Activated T-cell treated with anti-CD3 and anti-CD28 coated beads for 4 hours (primary cell): ENCODE measurements at places on chromosomes 4 and X.

DNA sequence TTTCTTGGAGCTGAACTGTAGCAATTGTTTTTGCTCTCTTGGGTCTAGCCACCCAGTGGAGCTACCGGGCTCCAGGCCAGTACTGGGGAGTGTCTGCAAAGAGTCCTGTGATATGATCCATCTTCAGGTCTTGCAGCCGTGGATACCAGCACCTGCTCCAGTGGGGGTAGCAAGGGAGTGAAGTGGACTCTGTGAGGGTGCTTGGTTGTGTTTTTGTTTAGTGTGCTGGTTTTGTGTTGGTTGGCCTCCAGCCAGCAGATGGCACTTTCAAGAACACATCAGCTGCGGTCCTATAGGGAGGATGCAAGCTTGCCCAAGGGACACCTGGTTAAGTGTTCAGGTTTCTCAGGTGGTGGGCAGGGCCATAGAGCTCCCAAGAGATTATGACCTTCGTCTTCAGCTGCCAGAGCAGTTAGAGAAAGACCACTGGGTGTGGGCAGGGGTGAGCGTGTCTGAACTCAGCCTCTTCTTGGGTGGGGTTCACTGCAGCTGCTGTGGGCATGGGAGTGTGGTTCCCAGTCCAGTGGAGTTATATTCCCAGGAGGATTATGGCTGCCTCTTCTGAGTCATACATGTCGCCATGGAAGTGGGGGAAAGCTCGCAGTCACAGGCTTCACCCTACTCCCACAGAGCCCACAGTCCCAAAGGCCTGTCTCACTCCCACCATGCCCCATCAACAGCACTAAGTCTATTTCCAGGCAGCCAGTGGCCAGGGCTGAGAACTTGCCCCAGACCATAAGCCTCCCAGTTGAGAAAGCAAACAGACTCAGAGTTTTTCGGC, 811.6 kb downstream of the GLUD2 start:
- DNase-seq = no peak

- DNase-seq = no peak
Measured at GRCh38 chr4:16029262-16029661, 54.6 kb downstream of the PROM1 start.

GRCh38 chrX:118723376-118723775, 4.0 kb upstream of the IL13RA1 start:
- no peak for DNase-seq

- no peak for DNase-seq
Measured at GRCh38 chrX:8846266-8846665, 45.1 kb upstream of the FAM9A start.

DNA sequence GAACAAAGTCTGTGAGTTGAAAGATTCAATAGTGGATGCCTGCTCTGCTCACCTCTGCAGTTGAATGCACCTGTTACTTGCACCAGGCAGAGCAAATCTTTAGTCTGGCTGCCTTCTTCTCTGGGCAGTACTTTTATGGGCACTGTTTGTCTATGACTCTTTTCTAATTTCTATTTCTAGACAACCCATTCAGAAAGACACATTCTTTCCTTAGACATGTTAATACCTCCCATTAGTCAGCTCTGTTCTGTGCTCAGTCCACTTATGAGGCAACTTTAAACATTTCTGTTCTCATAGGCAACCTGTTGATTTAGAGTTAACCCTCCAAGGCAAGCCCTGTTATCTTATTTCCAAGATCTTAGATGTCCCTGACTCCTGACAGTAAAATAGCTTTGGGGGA, 108.9 kb downstream of the SYNPO2 start:
- no peak for DNase-seq

DNA sequence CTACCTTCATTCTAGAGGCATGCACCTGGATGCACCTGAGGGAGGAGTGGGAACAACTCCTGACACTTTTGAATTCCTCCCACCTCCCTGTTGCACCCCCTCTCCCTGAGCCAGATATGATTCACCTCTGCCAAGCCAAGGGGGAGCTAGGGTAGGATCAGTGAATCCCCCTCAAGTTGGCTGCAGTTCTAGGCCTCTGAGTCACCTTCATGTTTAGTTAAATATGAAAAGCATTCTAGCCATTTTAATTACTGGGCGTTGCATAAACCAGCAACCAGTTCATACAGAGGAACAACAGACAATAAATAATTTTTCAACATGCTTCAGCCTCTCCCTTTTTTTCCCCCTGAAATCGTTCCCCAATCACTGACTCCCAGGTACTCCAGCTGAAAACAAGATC, 1440.2 kb downstream of the ADGRL3 start:
- DNase-seq = no peak

- no peak for DNase-seq
Measured at GRCh38 chrX:141791856-141792255, 46.3 kb upstream of the MAGEC3 start.

- DNase-seq = no peak
Measured at GRCh38 chrX:53031380-53031779, 17.2 kb upstream of the GPR173 start.

- no peak for DNase-seq
Measured at GRCh38 chr4:8033067-8033755, 93.5 kb upstream of the AFAP1 start.

GRCh38 chr4:37836838-37837440, 10.5 kb downstream of the PGM2 start:
- no peak for DNase-seq

DNA sequence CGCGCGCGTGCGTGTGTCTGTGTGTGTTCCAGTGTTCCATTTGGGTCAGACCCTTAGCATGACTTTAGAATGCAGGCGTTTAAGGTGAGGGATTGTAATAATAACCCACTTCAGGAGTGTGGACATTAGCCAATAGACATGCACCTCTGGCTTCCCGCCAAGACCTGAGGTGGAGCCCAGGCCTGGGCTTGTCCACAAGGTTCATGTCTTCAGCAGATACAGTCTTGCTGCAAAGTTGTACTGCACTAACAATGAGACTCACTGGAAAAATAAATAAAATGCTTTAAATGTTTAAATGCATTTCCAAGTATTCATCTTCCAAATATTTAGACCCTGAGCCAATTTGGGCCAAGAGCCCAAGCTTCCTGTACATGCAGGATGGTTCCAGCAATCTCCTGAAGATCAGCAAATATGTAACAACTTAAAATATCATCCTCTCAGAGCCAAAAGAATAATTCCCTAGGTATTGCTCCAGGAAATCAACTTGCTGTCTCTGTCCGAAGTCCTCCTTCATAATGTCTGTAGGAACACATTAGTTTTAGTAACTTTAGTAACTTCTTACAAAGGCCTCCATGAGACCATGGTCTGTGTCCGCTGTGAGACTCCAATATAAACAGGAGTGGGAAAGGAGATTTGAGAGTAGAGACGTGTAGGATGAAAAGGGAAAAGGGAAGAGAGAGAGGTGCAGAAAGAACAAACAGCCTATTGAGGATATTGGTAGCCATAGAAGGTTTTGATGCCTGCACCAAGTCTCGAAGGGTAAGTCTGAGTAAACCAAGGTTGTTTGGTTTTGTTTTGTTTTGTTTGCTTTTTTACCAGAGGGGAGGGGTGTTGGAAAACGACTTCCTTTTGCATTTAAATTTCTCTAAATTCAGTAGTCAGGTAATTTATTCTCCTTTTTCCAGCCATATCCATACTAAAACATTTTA, 98.5 kb upstream of the KLF3 start:
- no peak for DNase-seq

DNA sequence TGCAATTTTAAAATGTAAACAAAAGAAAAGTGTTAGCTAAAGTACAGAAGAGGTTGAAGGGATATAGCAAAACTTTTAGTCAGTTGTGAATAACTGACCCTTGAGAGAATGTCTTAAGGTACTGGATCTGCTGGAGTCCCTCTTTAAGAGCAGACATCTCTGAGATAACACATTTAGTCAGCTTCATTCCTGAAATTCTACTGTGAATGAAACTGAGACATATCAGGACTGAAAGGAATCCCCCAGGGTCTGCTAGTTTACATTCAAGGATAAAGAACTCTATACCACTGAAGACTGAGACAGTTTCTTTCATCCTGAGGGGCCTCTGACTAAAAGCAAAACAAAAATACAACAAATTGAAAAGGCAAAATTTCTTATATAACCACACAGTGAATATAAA, 54.4 kb downstream of the PGRMC1 start:
- DNase-seq = no peak

DNA sequence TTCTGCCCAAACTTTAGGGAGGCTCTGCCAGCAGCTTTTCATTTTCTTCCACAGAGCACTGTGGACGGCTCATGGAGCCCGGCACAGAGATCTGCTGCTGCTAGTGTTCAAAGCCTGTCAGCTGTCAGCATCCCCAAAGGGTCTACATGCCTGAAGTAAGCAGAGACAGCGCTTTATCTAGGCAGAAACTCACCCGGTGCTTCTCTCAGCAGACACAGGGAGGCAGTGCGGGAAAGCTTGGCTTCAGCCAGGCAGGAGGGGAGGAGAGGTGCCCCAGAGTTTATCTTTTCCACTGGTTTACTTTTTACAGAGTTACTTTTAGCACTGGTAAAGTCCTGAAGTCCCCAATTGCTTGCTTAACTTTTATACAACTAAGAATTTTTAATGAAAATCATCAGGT, 339.3 kb downstream of the NKX6-1 start:
- DNase-seq = no peak

DNA sequence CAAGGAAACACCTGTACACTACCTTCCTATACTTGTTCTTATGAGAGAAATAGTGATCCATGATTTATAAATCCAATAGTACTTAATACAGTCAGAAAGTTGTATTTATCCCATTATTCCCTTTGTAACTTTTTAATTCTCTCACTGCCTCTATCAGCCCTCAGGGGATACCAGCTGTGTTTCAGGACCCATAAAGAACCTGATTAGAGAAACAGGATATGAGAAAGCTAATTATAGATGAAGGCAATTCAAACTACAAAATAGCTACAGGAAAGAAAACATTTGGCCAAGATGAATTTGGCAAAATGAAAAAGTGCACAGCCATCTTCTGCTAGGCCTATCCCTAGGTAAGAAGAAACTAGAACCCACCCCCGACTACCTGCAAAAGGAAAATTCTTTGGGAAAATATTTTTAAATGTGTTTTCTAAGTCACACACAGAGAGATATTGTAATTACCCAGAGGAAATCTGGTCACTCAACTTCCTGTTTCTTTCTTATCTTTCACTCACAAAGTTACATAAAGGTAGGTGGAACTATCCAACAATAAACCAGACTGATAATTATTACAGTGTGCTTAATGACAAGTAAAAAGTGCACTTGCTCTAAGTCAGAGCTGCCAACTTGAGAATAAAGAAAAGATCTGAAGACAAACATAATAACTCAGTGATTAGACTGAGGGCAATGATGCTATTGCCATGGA, 836.5 kb upstream of the HTR2C start:
- DNase-seq = no peak

GRCh38 chr4:14812101-14812500, 190.2 kb upstream of the CPEB2 start:
- no peak for DNase-seq

DNA sequence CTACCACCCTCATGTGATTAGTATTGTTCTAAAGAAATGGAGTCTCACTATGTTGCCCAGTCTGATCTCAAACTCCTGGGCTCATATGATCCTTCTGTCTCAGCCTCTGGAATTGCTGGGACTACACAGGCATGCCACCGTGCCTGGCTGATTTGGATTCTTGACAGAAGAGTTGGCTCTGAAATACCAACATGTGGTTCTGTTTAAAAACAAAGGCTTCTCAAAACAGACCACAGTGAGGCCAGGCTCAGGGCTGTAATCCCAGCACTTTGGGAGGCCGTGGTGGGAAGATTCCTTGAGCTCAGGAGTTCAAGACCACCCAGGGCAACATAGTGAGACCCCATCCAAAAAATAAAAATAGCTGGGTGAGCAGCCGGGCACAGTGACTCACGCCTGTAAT, 126.7 kb downstream of the DHRSX start:
- DNase-seq = no peak

DNA sequence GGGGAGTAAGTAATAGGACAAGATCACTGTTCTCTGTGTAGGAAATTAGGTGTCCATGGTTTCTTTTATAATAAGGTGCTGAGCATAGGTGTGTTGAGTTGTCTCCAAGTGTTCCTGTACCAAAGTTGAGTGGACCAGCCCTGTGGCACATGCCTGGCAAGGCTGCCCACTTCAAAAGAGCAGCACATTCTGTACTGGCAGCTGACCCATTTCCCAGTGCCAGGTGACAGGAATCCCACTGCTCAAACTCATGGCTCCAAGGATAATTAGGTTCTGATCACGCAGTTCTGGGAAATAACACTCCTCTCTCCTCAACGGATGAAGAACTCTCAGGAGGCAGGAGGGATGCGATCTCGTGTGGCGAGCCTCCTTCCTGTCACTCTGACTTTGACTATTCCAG, 12.8 kb upstream of the LGI2 start:
- no peak for DNase-seq

DNA sequence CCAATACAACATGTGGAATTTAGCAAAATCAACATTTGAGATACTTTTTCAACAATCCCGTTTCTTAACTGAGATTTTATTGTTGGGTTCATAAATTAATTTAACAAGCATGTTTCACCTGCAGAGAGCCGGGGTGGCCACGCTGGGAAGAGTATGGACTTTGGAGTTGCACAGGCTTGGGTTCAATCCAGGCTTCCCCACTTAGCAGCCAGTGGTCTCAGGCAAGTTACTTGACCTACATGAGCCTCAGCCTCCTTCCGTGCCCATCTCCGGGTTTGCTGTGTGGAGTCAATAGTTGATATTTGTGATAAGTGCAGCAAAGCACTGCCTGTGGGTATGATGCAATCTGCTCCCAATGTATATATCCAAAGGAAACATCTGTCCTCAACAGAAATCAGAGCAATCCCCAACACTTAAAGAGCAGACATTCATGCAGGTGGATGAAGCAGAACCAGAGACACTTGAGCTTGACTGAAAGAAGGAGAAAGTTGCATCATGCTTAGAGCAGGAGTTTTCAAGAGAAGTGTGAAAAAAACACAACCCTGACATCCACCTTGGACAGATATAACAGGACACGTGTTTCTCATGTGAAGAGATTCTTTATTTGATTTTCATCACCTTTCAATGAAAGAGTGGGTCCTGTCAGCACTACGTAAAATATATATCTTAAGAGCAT, 5.1 kb downstream of the CYTL1 start:
- DNase-seq = no peak

GRCh38 chr4:96952610-96953009, 1112.7 kb downstream of the PDHA2 start:
- no peak for DNase-seq

- DNase-seq = no peak
Measured at GRCh38 chr4:4320951-4321714, 31.1 kb downstream of the ZBTB49 start.

GRCh38 chr4:2534904-2535375, 1.5 kb upstream of the FAM193A start:
- no peak for DNase-seq

- no peak for DNase-seq
Measured at GRCh38 chr4:36283912-36284465, 2.6 kb downstream of the DTHD1 start.

DNA sequence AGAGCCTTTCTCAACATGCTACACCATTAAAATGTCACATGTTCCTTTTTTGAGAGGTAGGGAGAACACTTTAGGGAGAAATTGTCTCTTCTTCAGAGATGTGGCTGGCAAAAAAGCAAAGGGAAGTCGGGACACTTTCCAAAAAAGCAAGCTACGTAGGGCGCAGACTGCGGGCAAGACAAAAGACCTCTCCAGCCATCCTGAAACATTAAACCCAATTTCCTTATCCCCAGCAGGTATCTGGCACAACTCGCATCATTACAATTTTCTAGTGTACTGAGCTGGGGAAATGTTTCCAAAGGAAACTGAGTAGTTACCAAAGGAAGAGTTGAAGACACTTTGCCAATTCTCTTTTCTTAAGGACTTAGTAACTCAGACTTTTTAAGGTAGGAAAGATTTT, 116.0 kb downstream of the PACRGL start:
- DNase-seq = no peak

- DNase-seq = no peak
Measured at GRCh38 chrX:15146515-15146914, 123.4 kb downstream of the ASB9 start.

GRCh38 chr4:30957706-30958105, 237.5 kb downstream of the PCDH7 start:
- DNase-seq = no peak
